Head of caudate nucleus (tissue), 42 donors: ENCODE measurements at places on chromosomes 11 and 22.
A peak's percentile ranks its signal among the peaks of the same experiment; 100 is the strongest.

GRCh38 chr11:72439455-72439854 lies 5.1 kb upstream of the CLPB start:
- DNase-seq = no peak

- DNase-seq = no peak
Observed at GRCh38 chr22:42670046-42670445, 20.9 kb upstream of the CYB5R3 start.

DNA sequence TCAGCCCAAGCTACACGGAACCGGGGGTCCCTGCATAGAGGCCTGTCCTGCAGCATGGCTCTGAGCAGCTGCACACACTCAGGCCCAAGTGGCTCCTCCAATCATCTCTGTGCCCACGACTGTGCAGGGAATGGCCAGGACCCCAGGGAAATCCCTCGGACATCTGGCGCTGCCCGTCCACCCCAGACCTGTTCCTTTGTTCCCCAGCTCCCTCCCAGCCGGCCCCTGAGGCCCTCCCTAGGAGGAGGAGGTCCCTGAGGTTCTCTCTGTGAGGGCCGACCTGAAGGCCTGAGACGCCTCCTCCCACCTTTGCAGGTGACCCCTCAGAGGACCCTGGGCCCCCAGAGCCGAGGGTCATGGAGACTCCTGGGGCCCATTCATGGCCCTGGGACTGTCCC lies 1.1 kb downstream of the MLC1 start:
- DNase-seq = no peak

DNA sequence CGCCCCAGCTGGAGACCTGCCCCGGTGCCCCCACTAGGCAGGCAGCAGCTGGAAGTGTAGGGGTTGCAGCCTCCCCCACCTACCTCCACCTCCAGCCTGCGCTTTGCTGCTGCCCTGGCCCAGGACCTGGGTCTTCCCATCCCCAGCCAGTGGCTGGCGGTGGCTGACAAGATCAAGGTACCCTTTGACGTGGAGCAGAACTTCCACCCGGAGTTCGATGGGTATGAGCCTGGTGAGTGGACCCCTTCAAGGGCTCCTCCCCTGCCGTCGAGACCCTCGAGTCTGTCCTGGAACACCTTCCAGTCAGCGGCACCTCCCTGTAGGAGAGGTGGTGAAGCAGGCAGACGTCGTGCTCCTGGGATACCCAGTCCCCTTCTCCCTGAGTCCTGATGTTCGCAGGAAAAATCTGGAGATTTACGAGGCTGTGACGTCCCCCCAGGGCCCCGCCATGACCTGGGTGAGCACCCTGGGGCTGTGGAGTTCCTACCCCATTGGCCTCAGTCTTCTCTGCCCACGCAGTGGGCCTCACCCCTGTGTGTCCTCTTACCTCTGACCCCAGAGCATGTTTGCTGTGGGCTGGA lies 4.4 kb downstream of the PGGHG start:
- DNase-seq = no peak

DNA sequence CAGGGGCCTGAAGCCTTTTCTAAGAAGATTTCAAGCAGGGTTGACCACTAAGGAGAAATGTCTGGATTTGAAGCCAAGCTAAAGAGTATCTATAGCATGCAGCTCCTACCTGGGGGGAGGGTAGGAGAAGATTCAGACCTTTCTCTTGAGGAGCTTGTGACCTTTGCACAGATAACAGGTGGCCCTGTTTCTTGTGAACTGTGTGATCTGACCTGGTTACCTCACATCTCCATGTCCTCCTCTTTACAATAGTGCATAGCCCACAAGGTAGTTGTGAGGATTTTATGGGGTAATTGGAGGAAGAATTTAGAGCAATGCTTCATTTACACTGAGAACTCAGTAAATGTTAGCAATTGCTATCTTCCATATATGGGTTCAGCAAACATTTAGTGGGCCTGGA lies 310.1 kb downstream of the TMEM135 start:
- no peak for DNase-seq

- no peak for DNase-seq
Observed at GRCh38 chr11:126476266-126476924, 120.9 kb downstream of the ST3GAL4 start.

DNA sequence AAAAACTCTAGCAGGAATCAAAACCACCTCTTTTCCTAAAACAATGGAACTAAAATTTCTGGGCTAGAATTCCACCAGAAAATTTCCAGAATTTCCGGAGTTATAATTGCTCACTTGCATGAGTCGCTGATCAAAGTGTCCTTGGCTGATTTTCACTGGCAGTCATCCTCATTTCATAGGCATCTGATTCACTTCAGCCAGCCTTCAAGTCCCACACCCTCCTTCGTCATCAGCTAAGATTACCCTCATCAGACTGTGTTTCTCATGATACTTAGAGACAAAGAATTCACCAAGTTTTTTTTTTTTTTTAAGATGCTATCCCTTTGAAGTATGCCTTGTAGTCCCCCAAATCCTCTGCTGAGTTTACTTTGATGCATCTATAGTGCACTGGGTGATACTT lies 71.5 kb upstream of the RAB38 start:
- DNase-seq = no peak

DNA sequence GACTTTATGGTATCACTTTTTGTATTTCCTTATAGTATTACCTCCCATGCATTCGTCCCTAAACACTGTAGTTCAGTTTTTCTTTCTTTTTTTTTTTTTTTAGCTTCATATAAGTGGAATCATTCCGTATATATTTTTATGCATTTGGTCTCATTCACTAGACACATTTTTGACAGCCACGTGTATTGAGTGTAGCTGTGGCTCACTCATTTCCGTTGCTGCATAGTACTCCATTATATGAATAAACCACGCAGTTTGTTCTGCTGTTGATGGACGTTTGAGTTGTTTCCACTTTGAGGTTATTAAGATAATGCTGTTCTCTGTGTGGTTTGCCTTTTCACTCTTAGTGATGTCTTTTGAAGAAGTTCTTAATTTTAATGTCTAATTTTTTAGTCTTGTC lies 8.4 kb downstream of the APLP2 start:
- DNase-seq = no peak

GRCh38 chr22:25488244-25489020 lies 76.0 kb upstream of the GRK3 start:
- DNase-seq = peak; percentile 32

DNA sequence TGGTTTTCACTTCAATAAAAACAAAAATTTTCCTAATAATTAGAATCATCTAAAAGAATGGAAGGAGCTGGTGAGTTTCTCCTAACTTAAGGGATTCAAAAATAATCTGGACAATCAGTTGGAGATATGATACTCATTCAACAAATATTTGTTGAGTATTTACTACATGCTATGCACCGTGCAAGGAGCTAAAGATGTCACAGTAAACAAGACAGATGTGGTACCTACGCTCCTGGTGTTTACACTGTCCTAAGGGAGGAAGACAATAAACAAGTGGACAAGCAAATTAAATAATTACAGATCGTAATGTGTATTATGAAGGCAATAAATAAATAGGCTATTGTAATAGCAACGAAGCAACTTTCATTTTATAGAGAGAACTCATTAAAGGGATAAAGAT lies 9.9 kb upstream of the SPON1 start:
- DNase-seq = no peak
